Activated CD8-positive, alpha-beta T cell treated with anti-CD3 and anti-CD28 coated beads for 36 hours (primary cell): ENCODE measurements at places on chromosomes 16 and 17.

DNA sequence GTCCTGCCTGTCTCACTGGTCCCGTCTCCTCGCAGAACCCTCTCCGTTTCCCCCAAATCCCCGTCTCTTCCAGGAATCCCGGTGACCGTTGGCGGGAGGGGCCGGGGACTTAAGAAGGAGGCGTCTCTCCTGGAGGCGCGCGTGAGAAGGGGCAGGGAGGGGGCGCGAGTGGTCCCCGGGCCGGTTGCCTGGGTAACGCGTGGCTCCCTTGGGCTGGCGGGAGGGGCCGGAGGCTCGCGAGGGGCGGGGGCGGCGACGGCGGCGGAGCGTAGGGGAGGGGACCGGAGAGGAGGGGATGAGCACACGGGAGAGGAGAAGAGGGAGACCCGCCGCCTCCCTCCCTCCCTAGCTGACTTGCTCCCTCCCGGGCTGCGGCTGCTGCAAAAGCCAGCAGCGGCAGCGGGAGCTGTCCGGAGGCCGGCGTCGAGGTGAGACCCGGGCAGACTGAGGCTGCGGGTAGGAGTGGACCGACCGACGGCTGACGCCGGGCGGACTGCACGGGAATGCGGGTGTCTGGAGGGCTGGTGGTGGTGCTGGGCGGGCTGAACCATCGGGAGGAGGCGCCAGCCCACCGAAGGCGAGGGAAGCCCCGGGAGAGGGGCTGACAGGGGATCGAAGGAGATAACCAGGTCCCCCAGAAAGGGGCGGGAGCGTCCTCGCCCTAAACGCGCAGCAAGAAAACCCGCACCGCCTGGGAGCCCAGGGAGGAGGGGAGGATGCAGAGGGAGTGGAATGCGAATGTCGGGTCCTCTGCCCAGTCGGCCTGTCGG is at the start of gene PRRT2:
Gene PRRT2, plus strand, starts transcription at position 298 of the 770 bp plus-strand sequence. CDS start 862 bp downstream, outside the sequence.
- peak; percentile 66 for DNase-seq

DNA sequence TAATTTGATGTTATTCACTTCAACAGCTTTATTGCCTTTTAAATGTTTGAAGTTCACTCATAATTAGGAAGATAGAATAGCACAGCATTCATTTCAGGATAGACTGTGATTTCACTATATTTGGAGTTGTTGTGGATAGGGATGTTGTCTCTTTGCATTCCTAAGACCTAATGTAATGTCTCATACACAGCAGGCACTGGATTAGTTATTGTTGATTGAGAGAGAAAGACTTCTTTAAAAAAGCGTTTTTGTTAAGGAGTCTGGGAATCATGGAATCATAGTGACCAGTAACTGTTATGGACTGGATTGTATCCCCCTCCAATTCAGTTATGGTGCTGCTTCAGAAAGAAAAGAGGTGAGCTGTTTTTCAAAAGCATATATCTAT is 122.0 kb downstream of the USP22 start:
- DNase-seq: no peak

- peak; percentile 78 for DNase-seq
These were observed 186.0 kb upstream of the TNRC6C start for GRCh38 chr17:77772461-77772897.

DNA sequence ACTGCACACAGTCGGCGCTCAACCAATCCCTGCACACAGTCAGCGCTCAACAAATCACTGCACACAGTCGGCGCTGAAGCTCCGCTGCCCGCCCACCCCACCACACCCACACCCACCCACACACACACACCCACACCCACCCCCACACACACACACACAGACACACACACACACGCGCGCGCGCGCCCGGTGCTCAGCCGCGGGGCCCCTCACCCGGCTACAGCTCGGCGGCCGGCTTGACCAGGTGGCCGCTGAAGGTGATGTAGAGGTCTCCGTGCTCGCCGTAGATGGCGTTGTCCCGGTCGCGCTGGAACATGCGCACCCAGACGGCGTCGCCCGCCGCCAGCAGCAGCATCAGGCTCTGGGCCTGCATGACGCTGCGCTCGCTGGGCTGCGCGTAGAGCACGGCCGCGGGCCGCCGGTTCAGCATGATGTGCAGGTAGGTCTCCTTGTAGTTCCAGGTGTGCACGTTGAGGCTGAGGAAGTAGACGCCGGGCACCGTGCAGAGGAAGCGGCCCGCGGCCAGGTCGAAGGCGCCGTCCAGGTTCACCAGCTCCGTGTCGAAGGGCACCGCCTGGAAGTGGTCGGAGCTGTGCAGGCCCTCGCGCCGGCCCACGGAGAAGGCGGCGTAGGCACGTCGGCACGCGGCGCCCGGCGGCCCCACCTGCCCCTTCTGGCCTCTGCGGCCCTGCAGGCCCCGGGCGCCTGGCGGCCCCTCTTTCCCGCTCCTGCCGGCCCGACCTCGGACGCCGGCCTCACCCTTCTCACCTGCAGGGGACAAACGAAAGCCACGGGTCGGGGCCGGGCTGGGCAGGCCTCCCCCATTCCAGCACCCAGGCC is 2.5 kb downstream of the C1QTNF8 start:
- peak; percentile 61 for DNase-seq

- no peak for DNase-seq
These were observed 66.7 kb downstream of the MMD start for GRCh38 chr17:55354941-55355340.

DNA sequence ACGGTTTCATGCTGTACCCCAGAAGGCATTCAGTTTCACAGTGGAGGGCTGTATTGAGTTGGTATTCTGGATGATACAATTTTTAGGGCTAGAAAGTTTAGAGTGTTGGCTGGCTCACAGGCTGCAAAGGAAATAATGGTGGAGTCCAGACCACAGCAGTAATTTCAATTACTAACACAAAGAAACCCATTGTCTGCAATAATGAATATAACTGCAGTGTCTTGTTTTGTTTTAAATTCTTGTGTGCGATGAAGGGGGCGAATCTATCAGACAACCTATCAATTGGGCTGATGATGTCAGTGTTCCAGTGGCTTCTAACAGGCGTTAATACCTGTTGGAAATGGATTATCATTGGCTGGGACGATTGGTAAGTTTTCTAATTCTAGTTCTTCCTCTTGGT is 1.5 kb downstream of the SP2 start:
- DNase-seq: no peak

DNA sequence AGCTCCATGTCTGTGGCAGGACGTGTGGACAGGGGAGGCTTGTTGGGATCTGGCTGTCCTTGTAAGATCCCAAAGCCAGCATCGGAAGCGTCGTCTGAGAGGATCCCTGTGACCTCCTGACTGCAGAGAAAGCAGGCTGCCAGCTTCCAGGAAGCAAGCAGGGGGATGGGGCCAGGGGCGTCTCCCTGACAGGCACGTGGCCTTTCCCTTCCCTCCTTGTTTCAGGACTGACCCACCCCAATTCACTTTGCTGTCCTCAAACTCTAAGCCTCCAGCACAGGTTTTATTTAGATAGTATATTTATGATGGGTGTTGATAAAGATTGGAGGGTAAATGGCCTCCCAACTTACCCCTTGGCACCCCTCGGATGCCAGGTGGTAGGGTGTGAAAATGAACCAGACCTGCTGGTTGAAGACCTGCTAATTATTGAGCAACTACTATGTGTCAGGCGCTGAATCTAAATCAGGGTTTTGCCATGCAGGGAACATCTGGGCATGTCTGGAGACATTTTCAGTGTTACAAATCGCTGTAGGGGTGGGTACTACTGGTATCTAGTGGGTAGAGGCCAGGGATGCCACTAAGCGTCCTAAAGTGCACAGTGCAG is 24.5 kb downstream of the SOCS1 start:
- no peak for DNase-seq

DNA sequence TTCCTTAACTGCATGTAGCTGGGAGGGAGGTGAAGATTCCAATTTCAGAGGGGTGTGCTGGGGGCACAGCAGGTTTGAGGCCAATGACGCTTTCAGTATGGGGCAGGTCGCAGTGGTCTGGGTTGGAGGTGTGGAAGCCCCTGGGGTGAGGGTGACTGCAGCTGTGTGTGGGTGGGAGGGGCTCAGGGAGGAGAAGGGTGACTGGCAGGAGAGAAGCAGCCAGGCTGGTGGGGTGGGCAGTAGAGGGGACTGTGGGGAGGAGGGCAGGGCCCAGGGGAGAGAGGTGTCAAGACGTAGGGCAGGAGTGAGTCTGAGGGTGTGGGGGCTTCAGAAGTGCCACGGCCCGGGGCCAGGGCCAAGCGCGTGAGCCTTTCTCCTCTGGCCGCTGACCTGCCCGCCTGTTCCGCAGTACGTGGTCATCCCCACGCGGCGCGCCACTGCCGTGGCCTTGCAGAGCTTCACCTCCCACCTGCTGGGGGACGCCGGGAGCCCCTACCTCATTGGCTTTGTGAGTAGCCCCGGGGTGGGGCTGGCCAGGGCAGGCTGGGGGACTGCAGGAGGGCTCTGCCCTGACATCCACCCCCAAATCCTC is 19.4 kb downstream of the MYBBP1A start:
- DNase-seq: no peak

GRCh38 chr17:57403236-57403635 is 146.9 kb downstream of the MSI2 start:
- no peak for DNase-seq

- no peak for DNase-seq
These were observed 13.5 kb upstream of the LYRM9 start for GRCh38 chr17:27906623-27907022.

- no peak for DNase-seq
These were observed 127.0 kb downstream of the XYLT1 start for GRCh38 chr16:17343728-17344127.

- no peak for DNase-seq
These were observed 3.0 kb downstream of the PECAM1 start for GRCh38 chr17:64387545-64388171.

GRCh38 chr17:33779234-33779591 is 475.9 kb upstream of the CCL2 start:
- peak; percentile 44 for DNase-seq

- DNase-seq: peak; percentile 19
These were observed 11.1 kb upstream of the SLC5A11 start for GRCh38 chr16:24834459-24835335.

DNA sequence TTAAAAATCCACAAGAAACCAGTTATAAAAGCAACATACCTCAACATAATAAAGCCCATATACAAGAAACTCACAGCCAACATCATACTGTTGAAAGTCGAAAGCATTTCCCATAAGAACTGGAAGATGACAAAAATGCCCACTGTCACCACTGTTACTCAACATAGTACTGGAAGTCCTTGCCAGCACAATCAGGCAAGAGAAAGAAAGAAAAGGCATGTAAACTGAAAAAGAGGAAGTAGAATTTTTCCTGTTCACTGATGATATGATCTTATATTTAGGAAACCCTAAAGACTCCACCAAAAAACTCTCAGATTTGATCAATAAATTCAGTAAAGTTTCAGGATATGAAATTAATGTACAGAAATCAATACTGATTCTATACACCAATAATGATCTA is 45.1 kb downstream of the AHSP start:
- DNase-seq: no peak

DNA sequence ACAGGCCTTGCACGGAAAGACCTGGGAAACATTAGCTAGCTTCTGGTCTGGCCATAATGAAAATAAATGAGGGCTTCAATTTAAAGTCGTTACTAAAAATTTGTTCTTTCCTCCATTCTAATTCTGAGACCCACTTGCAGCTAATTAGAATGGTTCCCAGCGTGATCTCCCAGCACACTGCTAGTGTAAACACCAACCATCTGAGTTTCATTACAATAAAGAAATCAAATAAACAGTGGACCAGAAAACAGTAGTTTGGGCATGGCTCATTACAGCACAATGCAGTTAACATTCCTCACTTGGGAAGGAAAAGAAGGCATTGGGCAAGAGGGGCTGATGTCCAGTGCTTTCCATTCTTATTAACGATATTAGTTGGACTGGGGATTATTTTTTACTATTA is 410.9 kb upstream of the SOX9 start:
- no peak for DNase-seq

- DNase-seq: no peak
These were observed 4.0 kb downstream of the SLC16A13 start for GRCh38 chr17:7039832-7040231.

GRCh38 chr17:78476973-78477372 is 98.5 kb downstream of the PGS1 start:
- no peak for DNase-seq

- no peak for DNase-seq
These were observed 8.2 kb downstream of the MYH3 start for GRCh38 chr17:10648956-10649355.

GRCh38 chr17:80847496-80848230 is 144.0 kb upstream of the CHMP6 start:
- DNase-seq: peak; percentile 88

- DNase-seq: no peak
These were observed 1.7 kb downstream of the SLC22A31 start for GRCh38 chr16:89198417-89199240.

- DNase-seq: peak; percentile 41
These were observed 699 bp downstream of the MPRIP start for GRCh38 chr17:17042851-17043460.

DNA sequence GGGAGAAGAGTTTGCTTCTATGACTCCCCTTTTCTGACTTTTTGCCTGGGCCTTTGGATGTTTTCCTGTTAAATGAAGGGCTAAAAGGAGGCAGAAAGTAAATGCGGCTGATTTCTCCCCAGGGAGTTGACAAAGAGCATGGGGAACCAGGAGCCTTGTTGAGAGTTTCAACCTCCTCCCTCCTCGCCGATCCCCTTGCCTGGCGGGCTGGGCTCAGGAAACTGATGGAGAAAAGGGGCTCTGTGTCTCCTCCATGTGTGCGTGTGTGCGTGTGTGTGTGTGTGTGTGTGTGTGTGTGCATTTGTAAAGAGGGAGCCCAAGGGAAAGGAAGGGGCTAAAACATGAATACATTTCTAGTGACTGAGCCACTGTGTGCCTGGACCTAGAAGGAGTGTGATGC is 94.5 kb downstream of the ZDHHC7 start:
- no peak for DNase-seq

DNA sequence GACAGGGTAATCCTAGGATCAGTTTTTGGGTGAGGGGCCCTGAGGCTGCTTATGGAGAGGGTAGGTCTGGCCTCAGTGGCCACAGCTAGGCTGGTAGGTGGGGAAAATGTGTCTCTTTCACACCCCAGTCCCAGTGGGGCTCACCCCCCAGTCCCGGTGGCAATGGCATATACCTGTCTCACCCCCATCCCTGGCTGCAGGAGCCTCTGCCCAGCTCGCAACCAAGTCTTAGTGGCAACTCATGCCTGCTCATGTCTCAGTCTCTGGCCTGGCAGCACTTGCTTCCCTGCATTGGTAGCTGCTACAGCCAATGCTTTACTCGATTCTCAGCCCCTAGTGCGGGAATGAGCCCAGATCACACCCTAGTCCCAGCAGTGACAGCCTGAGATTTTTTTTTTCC is 221.5 kb downstream of the BCAS3 start:
- DNase-seq: no peak

- no peak for DNase-seq
These were observed 703.8 kb downstream of the CDH8 start for GRCh38 chr16:61332461-61332860.

DNA sequence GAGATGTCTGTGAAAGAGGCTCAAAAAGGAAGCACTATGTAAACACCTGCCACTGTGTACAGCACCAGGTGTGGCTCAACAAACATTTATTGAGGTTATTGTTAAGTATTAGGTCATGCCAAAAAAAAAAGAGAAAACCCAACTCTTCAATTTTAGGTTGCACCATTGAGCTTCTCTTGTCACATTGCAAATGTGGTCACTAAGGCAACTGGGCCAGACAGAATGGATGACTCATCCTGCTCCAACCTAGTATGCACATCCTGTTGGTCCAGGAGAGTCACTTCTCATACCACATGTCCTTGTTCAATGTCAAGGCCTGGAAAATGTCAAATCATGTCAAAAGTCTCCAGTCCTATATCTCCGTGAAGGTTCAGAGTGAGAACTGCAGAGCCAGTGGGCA is 25.0 kb downstream of the HOXB1 start:
- peak; percentile 71 for DNase-seq
